ENCODE measurements at places on chromosomes 4 and X. TPM values are rescaled to one million over a fixed set of nuclear protein-coding genes. Genes with fewer than 3 reads are reported as not detected.

Gene FMR1NB
- not detected for polyA plus RNA-seq

Gene USP26
- polyA plus RNA-seq = not detected

Gene PRRG1
- polyA plus RNA-seq = 13.2 TPM

Gene RAP2C
- polyA plus RNA-seq = 7.6 TPM

Gene PCDH18
- 0.01 TPM for polyA plus RNA-seq

Gene TMEM156
- 0.60 TPM for polyA plus RNA-seq

Gene NDP
- polyA plus RNA-seq = 0.02 TPM

GRCh38 chr4:6225469-6225868 is 25.1 kb upstream of the JAKMIP1 start:
- peak; percentile 13 for DNase-seq

DNA sequence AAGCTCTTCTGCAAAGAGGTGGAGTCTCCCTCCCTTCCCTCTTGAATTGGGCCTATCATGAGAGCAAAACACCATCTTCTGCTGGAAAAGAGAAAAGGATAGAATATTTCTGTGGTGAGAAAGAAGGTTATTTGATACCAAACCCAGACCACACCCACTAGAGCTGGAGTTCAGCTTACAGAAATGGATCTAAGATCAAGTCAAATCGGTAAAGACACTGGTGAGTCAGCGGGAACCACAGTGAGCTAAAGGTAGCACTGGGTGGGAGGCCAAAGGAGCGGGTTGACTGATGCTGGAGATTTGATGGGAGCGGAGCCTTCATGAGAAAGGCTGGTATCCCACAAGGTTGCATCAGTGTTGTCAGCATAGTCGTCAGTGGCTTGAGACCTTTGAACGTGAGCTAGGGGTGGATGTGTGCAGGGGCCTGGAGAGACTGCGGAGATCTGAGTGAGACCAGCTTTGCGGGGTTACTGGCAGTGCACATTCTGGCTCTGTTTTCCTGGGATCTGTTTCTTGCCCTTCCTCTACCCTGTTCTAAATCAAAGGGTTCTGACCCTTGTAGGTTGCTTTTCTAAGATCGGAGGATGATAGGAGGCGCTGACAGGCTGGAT is 106.4 kb upstream of the SCOC start:
- no peak for DNase-seq

- no peak for DNase-seq
Measured at GRCh38 chr4:2825740-2826139, 17.9 kb upstream of the ADD1 start.

DNA sequence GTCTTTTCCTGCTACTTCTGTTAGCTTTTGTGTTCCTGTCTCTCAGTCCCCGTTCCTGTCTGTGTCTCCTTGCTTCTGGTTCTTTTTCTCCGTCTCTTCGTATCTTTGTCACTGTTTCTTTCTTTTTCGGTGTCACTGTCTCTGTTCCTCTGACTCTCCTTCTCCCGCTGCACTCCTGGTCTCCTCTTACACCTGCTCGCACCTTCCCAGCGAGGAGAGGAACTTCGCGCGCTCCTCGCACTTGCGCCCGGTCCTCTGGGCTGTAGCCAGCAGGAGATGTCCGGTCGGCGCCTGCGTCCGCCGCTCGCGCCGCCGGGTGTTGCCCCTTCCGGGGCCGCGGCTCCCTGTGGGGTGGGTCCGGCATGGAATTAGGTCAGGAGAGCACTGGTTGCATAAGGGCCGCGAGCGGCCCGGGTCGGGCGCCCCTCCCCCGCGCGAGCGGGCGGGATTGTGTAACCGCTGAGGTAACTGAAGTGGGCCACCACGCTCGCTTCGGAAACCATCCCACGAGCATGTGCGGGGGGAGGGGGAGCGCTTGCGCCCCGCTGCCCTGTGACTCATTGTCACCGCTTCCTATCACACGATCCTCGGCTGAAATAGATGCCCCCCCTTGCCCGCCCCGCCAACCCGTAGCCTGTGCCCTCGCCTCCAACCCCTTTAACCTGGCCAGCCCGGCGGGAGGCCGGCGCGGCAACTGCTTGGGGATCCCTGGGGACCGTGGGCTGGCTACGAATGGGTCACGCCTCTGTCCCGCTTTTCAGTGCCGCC is 1.6 kb downstream of the LONRF3 start:
- no peak for DNase-seq

- DNase-seq = no peak
Measured at GRCh38 chr4:17717301-17717700, 64.1 kb downstream of the FAM184B start.

- DNase-seq = no peak
Measured at GRCh38 chr4:152434011-152434410, 101.9 kb downstream of the FBXW7 start.

- peak; percentile 67 for DNase-seq
Measured at GRCh38 chr4:156830351-156830750, 141.2 kb downstream of the PDGFC start.

GRCh38 chr4:23384741-23385140 is 505.1 kb downstream of the PPARGC1A start:
- no peak for DNase-seq

- DNase-seq = no peak
Measured at GRCh38 chr4:148434075-148434773, 8.0 kb downstream of the NR3C2 start.

DNA sequence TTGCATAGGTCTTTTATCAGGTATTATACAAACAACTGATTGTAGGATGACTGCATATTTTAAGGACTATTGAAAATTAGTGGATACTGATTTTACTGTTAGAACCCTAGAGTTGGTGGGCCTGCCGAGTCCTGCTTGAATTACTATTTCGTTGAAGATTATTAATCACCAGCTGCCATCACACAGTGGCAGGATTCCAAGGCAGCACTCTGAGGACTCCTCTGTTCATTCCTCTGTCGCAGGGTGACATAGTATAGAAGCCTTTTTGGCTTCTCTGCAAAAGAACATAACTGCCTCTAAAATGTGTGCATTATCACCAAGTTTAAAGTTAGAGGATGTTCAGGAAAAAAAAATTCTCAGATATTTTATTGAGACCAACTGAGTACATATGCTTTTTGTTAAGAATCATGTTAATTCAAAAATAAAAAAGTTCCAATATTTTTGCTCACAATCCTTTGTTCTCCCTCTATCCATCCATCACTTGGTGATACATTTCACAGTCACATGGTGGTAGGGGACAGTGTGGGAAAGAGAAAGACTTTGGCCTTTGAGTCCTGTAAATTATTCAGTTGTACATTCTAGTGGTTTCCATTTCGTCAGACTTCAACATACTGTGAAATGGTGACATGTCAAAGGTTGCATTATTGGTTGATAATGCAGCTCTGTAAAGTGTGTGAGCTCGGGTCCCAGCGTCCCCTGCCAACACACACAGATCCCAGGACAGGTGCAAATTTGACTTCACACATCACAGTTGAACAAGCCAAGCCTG is 332.5 kb downstream of the GRID2 start:
- no peak for DNase-seq

DNA sequence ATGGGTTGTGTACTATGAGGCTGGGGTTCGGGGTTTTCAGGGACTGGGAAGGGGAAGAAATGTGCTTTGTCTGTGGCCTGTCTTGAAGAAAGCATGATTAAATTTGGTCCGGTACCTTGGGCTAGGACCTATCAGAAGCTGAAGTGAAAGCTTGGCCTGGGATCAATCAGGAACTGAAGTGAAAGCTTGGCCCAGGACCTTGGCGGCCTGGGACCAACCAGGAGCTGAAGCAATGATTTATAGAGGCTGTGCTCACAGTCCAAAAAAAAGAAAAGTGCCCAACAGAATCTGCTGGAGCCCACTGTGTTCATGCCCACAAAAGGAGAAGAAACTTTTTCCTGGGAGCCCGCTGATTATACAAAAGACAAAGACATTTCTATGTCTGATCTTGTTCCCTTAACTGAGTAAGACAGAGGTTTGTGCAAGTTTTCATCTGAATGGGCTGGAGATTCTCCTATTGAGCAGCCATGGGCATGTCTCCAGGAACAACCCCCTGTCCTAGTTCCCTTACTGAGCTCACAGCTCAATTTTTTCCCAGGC is 1427.9 kb downstream of the FAM133A start:
- DNase-seq = no peak

DNA sequence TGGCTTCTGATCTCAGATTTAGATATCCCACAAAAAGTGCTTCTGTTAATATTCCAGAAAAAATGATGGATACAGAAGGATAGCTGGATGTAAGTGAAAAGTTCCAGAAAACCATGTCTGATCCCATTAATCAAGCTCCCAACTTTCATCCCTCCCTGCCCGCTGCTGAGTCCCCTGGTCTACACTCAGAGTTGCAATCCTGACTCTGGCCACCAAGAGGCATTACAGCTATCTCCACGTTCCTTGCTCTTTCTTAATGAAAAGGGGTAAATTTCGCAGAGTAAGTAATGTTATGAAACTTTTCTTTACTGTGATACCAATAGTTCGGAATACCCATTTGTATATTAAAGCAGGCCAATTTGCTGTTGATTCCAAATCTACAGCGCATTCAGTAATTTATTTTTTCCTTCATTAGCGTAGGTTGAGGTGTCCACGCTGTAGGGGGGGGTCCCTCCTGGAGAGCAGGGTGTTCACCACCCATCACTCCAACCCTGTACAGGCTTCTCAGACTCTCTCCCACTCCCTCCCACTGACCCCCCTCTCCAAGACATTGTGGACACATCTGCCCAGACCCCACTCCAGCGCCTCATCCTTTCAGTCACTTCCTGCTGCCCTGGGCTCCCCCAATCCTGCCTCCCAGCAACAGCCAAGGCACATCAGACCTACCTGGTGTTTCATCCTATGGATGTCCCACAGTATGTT is 55.1 kb downstream of the RAB40A start:
- peak; percentile 36 for DNase-seq

DNA sequence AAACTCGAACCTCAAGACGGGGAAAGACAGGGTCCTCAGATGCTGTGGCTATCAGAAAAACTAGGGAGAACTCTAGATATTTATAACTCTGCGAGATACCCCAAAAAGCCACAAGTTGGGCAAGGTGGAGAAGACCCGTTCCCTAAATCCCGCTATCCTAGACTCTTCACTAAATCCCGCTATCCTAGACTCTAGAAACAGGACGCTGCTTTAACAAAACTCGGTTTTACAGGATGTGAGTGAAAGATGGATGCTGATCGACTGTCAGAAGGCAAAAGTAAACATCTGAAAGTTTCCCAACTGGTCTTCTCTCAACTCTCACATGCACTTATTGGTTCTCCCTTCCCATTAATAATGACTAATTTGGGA is 270 bp downstream of the DNAAF6 start:
- DNase-seq = no peak

- no peak for DNase-seq
Measured at GRCh38 chr4:26372076-26372475, 51.3 kb downstream of the RBPJ start.

DNA sequence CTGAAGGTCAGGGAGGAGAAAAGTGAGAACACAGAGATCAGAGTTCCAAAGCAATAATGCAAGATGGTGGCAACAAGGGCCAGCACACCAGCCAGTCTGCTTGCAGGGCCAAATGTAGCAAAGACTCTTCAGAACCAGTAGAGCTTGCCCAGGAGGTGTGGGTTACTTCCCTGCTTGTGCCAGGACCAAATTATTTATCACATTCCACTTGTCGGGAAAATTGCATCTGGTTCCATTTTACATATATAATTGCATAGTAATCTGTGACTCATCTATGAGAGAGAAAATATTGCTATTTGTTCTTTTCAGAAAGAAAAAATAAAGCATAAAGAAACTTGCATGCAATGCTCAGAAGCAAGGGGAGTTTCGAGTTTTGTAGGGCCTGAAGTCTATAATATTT is 41.4 kb downstream of the MAML3 start:
- DNase-seq = no peak

DNA sequence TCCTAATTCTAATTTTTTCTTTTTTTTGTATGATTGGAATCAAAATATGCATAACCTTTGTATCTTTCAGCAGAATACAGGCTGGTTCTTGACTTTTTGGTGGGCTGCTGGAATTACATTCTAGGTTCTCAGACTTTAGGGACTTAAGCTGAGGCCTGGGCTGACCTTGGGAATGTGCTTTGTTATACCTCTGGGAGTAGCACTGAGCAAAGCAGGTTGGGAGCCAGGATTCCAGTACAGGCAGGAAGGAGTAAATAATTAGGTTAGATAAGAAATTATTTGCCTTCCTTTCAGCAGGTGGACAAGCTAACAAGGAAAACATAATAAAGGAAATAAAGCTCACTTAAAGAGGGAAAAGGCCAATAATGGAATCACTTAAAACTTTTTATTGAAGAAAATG is 49.9 kb upstream of the SLC4A4 start:
- no peak for DNase-seq

- no peak for DNase-seq
Measured at GRCh38 chrX:86047936-86048280, 550 bp upstream of the CHM start.

DNA sequence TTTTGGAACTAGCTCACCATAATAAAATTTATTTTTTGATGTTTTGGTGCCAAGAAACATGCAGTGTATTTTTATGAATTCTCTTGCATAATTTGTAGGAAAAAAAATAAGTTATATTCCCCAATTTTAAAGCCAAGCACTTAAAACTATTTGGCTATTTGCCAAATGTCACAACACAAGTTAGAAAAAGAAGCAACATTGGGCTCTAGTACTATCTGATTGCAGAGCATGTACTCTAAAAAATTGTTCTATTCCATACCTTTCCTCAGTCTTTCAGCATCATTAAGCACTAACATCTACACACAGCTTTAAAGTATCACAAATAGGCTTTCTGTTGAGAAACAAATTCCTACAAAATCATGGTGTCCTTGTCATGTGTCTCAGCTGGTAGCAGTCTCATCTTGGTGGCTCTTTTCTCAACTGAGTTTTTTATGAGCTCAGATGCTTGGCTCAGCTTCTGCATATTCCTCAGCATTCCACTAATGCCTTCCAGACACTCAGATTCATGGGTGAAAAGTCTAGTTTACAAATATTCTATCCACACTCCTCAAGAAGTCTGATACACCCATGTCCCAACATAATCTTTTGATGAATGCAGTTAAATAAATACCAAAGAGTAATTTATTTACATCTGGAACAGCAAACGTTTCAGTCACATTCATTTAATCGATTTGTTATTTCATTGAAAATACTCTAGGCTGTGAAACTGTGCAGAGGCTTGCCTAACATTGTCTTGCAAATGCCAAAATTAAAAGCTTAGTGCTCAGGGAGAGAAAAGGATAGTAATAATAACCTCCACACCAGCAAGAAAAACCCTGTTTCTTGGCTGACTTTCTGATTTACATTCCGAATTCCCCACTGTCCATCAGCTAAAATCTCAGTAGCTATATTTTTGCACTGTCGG is 2209.9 kb downstream of the PCDH7 start:
- no peak for DNase-seq
